ENCODE measurements at places on chromosomes 1 and 21. TPM values are rescaled to one million over a fixed set of nuclear protein-coding genes. Genes with fewer than 3 reads are reported as not detected.

DNA sequence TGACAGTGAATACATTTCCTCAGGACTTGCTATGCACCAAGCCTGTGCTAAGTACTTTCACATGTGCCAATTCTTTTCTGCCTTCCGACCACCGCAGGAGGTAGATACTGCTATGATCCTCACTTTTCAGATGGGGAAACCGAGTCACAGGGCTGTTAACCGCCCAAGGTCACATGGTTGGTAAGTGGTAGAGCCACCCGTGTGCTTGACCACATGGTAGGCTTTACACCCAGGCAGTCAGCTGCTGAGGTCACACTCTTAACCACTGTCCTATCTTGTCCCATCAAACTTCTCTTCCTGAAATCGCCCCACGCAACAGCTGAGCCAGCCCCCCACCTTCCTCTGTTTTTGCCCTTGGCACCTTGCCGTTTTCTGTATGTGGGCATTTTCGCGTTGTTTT lies 31.0 kb upstream of the SDHB start:
- no peaks in the 10 kb centered on the region for H3K27me3 ChIP-seq
- DNase-seq, result no peak
- no peaks in the 10 kb centered on the region for H3K4me1 ChIP-seq
- H3K27ac ChIP-seq, result no peak overlapping the region

- H3K27ac ChIP-seq, result no peak overlapping the region
- H3K4me1 ChIP-seq, result peaks cover 16% of the 10 kb centered on the region
- no peaks in the 10 kb centered on the region for H3K27me3 ChIP-seq
- no peaks in the 10 kb centered on the region for H3K36me3 ChIP-seq
- no peak for DNase-seq
These were observed 8.0 kb downstream of the FCAMR start for GRCh38 chr1:206962272-206962671.

DNA sequence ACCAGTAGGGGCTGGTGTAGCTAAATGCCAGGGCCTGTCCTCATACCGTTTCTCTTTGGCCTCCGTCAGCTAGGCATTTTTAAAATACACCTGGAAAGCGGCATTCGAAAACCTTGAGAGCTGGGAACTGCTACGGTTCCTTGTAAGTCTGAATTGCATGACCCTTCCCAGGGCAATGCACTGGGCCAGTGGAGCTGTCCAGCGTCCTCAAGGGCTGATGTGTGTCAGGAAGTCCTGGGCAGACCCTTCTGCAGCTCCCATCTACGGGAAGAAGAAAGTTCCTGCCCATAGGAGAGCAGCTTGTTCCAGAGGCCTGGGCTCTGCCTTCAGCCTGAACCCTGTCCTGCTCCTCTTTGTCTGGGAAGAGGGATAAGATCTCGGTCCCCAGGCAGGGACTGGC lies 34.1 kb downstream of the UBASH3A start:
- no peaks in the 10 kb centered on the region for H3K27me3 ChIP-seq
- no peak overlapping the region for H3K27ac ChIP-seq
- H3K4me3 ChIP-seq, result no peak overlapping the region

Gene KLHDC7A
- not detected for total RNA-seq

- no peaks in the 10 kb centered on the region for H3K36me3 ChIP-seq
- H3K4me1 ChIP-seq, result no peaks in the 10 kb centered on the region
- no peak for DNase-seq
These were observed 436.4 kb downstream of the PLA2G4A start for GRCh38 chr1:187264995-187265602.
